Mucosa of gallbladder (tissue), 1 donor: ENCODE measurements at places on chromosomes 12 and 14.

GRCh38 chr12:29638528-29638927, 141.0 kb upstream of the OVCH1 start:
- no peak for DNase-seq

- no peak for DNase-seq
Observed at GRCh38 chr12:122517877-122518276, 8.9 kb downstream of the RSRC2 start.

DNA sequence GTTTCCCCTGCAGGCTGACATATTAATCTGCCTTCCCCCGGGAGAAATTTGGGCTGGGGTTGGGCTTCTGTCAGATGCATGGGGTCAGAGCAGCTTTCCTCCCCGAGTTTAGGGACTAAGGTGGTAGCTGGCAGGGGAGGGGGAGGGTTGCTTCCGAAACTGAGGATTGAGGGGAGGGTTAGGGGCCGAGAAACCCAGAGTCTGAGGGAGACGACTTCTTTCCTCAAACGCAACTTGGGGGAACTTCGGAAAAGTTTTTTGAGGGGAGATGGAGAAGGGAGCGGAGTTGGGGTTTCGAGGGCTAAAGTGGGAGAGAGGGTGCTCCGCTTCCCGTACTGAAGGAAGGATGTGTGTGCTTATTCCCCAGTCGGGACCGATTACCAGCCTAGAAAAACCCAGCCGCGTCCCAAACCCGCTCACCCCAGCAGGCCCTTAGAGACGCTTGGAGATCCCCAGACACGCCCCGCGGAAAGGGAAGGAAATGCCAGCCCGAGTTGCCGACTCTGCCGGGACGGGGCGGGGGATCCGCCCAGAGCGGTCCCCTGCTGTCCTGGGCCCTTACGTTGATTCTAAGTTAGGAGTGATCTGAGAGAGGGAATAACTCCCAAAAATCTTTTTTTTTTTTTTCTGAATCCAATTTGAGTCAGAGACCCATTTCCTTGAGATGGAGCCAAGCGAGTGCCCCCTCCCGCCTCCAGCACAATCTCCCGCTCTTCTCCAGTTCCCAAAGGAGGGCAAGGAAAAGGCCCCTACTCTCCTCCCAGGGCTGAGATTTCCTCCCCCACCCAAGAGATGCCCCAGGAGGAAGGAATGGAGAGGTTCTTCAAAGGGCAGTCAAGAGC, 61.9 kb downstream of the SMUG1 start:
- DNase-seq = peak; percentile 45

GRCh38 chr14:103576371-103577024, 13.7 kb downstream of the COA8 start:
- DNase-seq = peak; percentile 94

GRCh38 chr12:3564861-3565260, 73.9 kb downstream of the PRMT8 start:
- DNase-seq = no peak

- DNase-seq = no peak
Observed at GRCh38 chr12:24861766-24862540, 86.9 kb downstream of the BCAT1 start.

GRCh38 chr12:62787611-62788010, 147.3 kb downstream of the PPM1H start:
- DNase-seq = no peak

- DNase-seq = peak; percentile 9
Observed at GRCh38 chr14:83342590-83342989, 1808.9 kb upstream of the SEL1L start.

GRCh38 chr12:89673603-89674002, 35.0 kb downstream of the ATP2B1 start:
- DNase-seq = no peak

GRCh38 chr12:71011261-71011660, 90.7 kb upstream of the PTPRR start:
- no peak for DNase-seq

DNA sequence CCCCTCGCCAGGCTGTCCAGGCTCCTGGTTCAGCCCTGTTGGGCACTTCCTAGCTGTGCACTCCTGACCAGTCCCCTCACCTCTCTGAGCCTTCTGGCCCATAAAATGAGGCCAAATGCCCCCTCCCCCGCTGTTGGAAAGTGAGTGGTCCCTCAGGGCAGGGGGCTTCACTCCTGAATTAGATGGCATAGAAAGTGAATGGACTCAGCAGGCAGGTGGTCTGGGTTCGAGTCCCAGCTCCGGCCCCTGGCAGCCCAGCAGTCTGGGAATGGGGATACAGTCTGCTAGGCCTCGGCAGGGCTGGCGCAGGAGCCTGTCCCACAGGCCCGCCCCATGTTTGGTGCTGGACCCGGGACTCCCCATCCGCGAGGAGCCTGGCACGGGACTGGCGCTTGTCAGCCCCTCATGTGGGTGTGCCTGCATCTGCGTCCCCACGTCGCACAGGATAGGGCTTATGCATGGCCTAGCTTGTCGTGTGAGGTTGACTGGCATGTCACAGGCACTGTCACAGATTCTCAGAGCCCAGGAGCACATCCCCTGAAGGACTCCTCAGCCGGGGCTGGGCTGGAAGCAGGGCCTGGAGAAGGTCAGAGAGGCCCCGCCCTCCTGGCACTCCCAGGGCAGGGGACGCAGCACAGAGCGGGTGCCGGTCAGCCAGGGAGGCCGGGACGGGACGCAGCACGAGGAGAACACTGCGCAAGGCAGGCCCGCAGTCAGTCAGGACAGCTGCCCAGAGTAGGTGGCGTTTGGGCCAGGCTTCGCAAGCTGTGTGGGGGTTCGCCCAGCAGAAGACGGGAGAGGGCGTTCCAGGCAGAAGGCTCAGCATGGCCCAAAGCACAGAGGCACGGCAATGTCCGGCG, 40.5 kb downstream of the DIO3 start:
- no peak for DNase-seq

GRCh38 chr14:94455928-94456327, 3.3 kb upstream of the SERPINA11 start:
- DNase-seq = no peak

- DNase-seq = no peak
Observed at GRCh38 chr14:77947372-77947771, 147.5 kb downstream of the ADCK1 start.

- no peak for DNase-seq
Observed at GRCh38 chr14:92041203-92041602, 1.3 kb upstream of the TRIP11 start.

DNA sequence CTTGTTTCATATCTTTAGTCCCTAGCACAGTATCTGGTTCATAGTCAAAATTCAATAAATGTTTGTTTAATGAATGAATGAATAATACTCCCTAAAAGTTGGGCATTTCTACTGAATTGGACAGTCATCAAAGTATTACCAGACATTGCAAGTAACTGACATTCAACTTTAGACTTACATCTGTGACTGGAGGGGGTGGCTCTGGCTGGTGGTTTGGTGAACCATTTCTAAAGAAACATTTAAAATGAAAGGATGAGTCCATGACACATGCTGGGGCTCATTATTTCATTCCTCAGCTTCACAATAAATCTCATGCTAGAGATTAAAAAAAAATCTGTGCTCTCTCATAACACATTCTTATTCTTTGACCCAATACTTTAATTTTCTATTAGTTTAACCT, 20.6 kb upstream of the CSRNP2 start:
- no peak for DNase-seq

GRCh38 chr12:91287753-91288152, 105.1 kb upstream of the DCN start:
- DNase-seq = no peak
